T-cell (primary cell): ENCODE measurements at places on chromosomes 12 and 14.
A peak's percentile ranks its signal among the peaks of the same experiment; 100 is the strongest.

DNA sequence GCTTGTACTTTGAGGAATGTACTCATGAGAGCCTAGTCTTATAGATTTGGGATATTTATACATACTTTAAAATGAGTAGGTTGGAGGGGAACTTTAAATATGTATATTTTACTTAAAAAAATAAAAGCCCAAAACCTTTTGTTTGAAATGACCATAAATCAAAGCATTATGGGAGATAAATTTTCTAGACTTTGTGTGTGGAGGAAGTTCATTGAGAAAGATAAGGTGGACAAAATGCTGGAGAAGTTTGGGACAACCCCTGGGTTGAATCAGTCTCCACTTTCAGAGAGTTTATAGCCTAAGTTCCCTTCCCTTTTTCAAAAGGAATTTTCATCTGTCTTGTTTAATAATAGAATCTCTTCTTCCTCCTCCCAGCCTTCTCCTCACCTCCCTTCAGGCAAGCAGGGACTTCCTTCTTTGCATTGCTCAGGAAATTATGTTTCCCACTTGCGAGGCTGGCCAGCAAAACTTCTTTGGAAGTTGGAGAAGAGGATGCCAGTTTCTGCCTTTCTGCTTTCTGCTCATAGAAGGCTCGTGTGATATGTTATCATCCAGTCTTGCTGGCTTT, 54.2 kb downstream of the CHST11 start:
- no peak overlapping the region for H3K4me3 ChIP-seq
- no peaks in the 10 kb centered on the region for H3K27me3 ChIP-seq

DNA sequence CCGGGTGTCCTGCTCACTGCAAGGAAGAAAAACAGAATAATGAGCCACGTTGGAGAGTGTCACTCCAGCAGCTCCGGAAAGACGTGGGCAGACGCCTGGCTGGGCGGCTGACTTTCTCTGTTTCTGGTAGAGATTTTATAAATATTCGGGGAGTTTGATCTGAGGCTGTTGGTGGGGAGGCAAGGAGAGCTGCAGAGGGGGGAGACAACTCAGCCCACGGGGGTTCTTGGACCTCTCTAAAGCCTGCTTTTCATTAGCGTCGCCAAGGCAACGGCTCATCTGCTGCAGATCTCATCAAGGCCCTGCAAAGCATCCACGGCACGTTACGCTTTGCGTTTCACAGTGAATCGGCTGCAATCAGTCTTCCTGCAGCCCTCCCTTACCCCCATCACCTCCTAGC, 207.2 kb downstream of the ZFP36L1 start:
- no peaks in the 10 kb centered on the region for H3K4me1 ChIP-seq
- H3K27ac ChIP-seq = no peak overlapping the region
- DNase-seq = no peak
- no peaks in the 10 kb centered on the region for H3K36me3 ChIP-seq
- H3K27me3 ChIP-seq = no peaks in the 10 kb centered on the region

DNA sequence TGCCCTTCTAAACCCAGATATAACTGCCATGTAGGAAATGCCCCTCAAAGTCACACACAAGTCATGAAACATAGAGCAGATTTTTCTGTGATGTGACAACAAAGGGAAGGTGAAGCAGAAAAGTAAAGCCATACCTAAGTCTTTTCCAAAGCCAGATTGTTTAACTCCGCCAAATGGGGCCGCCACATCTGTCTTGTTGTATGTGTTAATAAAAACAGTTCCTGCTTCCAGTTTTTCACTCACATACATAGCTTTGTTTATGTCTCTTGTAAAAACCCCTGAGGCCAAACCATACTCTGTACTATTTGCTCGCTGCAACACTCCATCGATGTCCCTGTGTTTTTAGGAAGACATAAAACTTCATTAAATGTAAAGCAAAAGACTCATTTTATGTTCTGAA, 40.3 kb downstream of the NOPCHAP1 start:
- no peak for DNase-seq
- H3K27ac ChIP-seq = no peak overlapping the region
- H3K27me3 ChIP-seq = no peaks in the 10 kb centered on the region
- no peaks in the 10 kb centered on the region for H3K4me1 ChIP-seq
- no peak overlapping the region for H3K4me3 ChIP-seq
- no peaks in the 10 kb centered on the region for H3K36me3 ChIP-seq

GRCh38 chr12:98896938-98897337, 251.8 kb downstream of the APAF1 start:
- H3K27me3 ChIP-seq = peaks cover 14% of the 10 kb centered on the region
- H3K27ac ChIP-seq = no peak overlapping the region
- no peak overlapping the region for H3K4me3 ChIP-seq
- no peaks in the 10 kb centered on the region for H3K4me1 ChIP-seq
- no peaks in the 10 kb centered on the region for H3K36me3 ChIP-seq

DNA sequence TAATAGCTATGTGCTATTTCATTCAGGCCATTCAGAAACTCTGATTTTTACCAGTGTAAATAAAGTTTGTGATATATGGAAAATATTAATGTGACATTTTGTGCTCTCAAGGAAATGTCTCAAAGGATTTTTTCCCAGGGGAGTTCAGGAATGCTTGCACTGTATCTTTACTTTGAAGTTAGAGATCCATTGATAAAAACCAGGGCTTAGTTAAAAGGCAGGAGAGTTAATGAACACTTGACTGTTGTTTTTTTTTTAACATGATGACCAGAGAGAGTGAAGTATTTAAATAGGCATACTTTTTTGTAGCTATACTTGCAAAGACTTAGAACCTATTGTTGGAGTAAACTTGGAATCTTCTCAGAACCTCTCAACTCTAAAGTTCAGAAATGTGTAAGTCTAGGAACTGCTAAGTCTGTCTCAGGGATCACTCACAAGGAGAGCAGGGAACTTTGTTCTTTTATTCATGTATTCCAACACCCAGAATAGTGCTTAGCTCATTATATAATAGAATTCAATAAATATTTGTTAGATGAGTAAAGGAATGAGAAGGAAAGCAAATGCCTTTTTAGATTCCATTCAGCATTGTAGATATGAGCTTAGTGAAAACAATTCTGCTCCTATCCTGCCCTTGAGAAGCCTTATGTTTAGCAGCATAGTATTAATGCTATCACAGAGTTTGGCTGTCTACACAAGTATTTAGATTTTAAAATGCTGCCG, 117.5 kb downstream of the DAAM1 start:
- no peak for DNase-seq
- H3K27ac ChIP-seq = no peak overlapping the region
- peaks cover 6% of the 10 kb centered on the region for H3K4me1 ChIP-seq
- H3K27me3 ChIP-seq = no peaks in the 10 kb centered on the region

DNA sequence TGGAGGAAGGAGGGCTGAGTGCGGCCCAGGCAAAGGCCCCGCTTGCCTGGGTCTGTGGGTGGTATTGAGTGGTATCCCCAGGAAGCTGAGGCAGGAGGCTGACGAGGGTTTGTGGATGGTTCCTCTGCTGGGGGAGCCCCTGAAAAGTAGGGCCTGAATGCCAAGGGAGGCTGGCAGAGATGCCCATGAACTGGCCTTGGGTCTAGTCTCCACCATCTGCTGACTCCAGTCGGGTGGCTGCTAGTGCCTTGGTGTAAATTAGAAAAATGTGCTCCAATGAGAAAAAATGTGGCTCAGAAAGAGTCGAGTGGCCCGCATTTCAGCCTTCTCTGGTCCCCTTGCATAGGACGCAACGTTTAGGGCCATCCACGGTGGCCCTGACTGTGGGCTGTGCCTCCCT, 181.2 kb upstream of the PRMT8 start:
- no peak for DNase-seq
- H3K4me3 ChIP-seq = no peak overlapping the region
- H3K36me3 ChIP-seq = no peaks in the 10 kb centered on the region
- no peak overlapping the region for H3K27ac ChIP-seq
- H3K27me3 ChIP-seq = no peaks in the 10 kb centered on the region

DNA sequence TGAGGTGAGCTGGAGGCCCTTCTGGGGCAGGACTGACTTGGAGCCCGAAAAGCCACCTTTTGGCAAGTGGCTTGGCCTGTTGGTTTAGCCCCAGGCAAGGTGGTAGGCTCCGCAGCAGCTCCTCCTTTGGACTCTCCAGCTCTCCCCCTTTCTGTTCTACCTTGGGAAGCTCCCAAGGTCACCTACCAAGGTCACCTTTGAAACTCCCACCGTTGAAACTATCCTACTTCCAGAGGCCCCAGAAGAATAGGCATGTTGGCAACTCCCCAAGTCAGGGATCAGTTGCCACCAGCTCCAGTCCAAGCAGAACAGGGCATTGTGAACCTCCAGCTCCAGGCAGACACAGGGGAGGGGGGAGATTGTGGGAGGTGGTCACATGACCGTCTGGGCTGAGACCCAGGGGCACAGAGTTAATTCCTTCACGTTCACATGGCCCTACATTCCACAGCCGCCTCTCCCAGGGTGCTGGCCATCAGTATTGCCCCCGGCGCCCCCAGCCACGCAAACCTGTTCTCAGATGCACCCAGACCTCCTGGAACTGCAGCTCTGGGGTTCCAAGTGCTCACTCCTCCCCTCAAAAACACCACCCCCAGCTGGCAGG, 14.4 kb downstream of the IRF2BPL start:
- H3K4me1 ChIP-seq = peaks cover 13% of the 10 kb centered on the region
- H3K27me3 ChIP-seq = peaks cover 11% of the 10 kb centered on the region
- no peak for DNase-seq
- H3K27ac ChIP-seq = no peak overlapping the region
- no peaks in the 10 kb centered on the region for H3K36me3 ChIP-seq

- H3K4me3 ChIP-seq = no peak overlapping the region
- no peak overlapping the region for H3K27ac ChIP-seq
- no peak for DNase-seq
- no peaks in the 10 kb centered on the region for H3K27me3 ChIP-seq
Observed at GRCh38 chr14:51216602-51217001, 23.4 kb upstream of the TMX1 start.

DNA sequence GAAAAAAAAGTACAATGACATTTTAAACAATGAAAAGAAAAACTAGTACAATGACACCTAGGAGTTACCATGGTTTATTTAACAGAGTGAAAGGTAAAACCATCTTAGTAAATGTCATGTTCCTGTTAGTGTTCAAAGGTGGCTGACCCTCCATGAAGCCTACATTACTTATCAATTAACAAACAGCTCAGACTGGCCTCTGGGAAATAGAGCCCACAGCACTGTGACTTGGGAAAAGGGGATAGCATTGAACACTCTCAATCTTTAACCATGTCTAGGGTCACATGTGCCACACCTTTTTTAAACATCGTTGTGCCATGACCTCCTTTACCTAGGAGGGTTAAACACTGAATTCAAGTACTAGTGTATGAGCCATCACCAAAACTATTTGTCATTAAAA, 106.3 kb upstream of the SOX5 start:
- no peak for DNase-seq
- no peaks in the 10 kb centered on the region for H3K27me3 ChIP-seq
- H3K4me1 ChIP-seq = no peaks in the 10 kb centered on the region
- H3K27ac ChIP-seq = no peak overlapping the region

DNA sequence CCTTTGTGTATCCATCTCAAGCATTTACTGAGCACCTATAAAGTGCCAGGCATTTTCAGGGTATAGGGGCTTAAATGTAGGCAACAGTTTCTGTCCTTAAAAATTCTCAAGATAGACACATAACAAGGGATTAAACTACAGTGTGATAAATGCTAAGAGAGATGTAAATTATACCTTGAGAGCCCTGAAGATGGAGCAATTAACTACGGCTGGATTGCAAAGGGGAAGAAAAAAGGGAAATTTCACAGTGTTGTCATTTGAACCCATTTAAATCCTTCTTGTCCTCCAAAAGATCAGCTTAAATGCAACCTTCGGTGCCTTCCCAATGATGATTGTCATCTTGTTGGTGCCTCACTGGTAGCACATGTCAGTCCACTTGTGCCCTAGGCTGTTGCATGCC, 11.5 kb upstream of the IL26 start:
- no peaks in the 10 kb centered on the region for H3K36me3 ChIP-seq
- no peaks in the 10 kb centered on the region for H3K27me3 ChIP-seq
- H3K4me1 ChIP-seq = peaks cover 18% of the 10 kb centered on the region
- peak overlapping the region; percentile 42 for H3K4me3 ChIP-seq

DNA sequence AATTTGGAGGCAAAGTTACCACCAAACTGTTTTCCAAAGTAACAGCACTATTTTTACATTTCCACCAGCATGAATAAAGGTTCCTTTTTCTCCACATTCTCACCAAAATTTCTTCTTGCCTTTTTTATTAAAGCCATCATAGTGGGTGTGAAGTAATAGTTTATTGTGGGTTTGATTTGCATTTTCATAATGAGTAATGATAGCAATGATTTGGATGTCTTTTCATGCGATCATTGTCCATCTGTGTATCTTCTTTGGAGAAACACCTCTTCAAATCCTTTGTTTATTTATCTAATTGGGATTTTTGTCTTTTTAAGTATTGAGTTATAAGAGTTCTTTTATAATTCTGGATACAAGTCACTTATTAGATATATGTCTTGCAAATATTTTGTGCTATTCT, 172.7 kb downstream of the CNTN1 start:
- DNase-seq = no peak
- H3K27me3 ChIP-seq = no peaks in the 10 kb centered on the region
- H3K36me3 ChIP-seq = no peaks in the 10 kb centered on the region
- no peak overlapping the region for H3K27ac ChIP-seq
